Activated T-cell treated with anti-CD3 and anti-CD28 coated beads for 48 hours (primary cell): ENCODE measurements at places on chromosomes 1 and 21.

DNA sequence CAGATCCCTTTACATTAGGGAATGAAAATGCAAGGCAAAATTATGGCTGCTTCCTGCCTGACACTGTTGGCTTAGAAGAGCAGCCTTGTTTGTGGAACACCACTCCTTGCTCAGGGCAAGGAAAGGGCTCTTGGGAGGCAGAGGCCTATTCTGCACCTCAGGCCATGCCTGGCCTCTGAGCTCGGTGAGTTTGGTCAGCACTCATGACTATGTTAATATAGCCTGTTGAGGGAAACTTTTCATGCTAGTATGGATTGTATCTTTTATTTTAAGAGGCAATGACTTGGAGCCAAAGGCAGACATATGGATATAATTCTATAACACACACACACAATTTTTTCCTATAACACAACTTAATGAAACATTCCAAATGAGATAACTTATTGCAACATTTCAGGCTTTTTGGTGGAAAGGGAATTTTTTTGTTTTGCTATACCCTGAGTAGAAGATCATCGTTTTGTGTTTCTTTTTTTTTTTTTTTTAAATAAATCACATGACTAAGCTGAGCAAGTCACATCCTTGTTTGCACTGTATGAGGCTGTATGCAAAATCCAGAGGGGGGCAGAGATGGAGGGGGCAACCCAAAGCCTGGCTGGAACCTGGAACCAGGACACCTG, 5.6 kb upstream of the YRDC start:
- DNase-seq = no peak

DNA sequence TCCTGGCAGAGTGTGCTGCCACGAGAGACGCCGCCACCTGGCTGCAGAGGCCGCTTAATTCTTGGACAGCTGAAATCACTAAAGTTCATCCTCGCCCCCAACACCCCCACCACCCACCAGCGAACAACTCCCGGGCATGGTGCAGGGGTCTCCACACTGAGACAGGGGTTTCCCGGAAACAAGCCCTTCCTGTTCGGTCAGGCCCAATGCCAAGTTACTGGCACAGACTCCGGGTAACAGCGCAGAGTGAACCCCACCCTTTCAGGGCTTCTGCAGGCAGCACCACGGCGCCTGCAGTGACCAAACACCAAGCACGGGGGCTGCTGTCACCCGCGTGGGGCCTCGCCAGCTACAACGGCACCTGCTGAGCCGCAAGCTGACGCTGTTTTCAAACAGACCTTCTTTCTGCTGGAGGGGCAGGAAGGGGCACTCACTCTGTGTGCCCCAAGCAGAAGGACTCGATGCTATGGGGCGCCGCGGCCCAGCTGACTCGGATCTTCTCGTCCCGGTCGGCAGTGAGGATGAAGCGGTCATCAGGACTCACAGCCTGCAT, 17.4 kb downstream of the WDR4 start:
- DNase-seq = no peak

- DNase-seq = no peak
Observed at GRCh38 chr1:44964396-44964795, 22.0 kb downstream of the EIF2B3 start.

DNA sequence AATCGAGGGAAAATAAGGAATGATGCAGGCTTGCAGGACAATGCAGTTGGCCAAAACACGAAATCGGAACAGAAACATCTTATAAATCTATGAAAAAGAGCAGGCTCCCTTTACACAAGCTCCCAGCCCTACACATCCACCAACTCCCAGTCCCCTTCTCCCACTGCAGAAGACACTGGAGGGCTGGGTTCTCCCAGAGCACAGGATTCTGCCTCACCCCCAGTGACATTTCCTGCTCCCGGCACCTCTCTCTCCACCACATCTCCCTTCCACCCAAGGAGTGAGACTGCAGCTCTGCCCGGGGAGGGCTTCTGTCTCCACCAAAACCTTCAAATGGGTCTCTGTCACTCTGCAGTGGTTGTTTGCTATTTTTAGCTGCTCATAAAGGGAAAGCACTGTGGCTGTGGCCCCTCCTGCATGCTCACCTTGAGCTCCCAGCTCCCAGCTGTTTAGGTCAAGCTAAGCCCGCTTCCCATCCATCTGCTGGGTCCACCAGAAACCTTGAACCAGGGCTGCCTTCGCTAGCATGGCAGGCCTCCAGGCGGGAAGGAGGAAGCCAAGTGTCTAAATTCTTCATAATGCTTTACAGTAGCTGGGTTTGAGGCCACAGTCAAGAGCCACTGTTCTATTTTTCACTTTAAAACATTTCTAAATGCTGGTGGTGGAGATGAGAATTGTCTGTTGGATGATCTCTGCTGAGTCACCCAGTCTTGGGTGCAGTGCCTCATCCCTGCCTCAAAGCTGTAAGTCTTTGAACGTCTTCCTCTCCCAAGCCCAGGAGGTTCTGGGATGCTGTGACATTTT, 3.3 kb upstream of the C2CD2 start:
- DNase-seq = no peak

DNA sequence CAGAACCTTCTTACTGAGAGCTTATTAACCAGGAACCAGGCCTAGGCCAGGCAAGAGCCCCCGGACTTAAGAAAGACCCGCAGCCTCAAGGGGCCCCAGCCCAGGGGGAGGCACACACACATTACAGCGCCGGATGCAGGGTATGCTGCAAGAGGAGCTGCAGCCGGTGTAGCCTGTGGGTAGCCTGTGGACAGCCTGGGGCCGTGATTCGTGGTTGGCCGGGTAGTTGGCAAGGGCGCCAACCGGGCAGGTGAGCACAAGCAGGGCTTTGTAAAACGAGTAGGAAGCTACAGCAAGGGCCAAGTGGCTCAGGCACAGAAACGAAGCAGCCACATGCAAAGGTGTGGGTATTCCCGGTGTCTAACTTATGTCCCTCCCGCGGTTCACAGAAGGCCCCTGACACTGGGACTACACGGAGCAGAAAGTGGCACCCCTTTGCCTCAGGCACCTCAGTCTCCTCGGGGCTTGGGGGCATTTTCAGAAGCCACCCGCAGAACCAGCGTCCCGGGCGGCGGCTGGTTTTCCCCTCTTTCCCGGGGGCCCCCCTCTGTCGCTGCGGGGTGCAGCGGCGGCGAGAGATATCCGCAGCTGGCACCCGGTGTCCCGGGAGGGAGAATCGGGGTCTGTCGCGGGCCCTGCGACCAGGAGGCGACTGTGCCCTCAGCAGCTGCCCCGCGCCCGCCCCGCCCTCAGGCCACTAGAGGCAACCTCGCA, 40.8 kb downstream of the KIAA1614 start:
- no peak for DNase-seq

- DNase-seq = no peak
Observed at GRCh38 chr1:210293171-210293607, 35.5 kb upstream of the HHAT start.
